ENCODE measurements at places on chromosomes 13 and 19. TPM values are rescaled to one million over a fixed set of nuclear protein-coding genes. Genes with fewer than 3 reads are reported as not detected.

ZNF225 gene
- total RNA-seq: 3.4 TPM

TRIM28 gene
- total RNA-seq: 177 TPM

MBD3L3 gene
- not detected for total RNA-seq

CD37 gene
- total RNA-seq: 18.8 TPM

RXFP2 gene
- not detected for total RNA-seq

ILF3 gene
- total RNA-seq: 237 TPM

WDR88 gene
- not detected for total RNA-seq

FPR1 gene
- 60.7 TPM for total RNA-seq

DNAAF3 gene
- total RNA-seq: 0.69 TPM

CGB2 gene
- not detected for total RNA-seq

NUMBL gene
- 48.0 TPM for total RNA-seq

ADGRE2 gene
- 19.7 TPM for total RNA-seq

BRME1 gene
- total RNA-seq: not detected

OR7C1 gene
- total RNA-seq: not detected

BBC3 gene
- total RNA-seq: 1.0 TPM

NCCRP1 gene
- not detected for total RNA-seq

NACC1 gene
- total RNA-seq: 24.3 TPM

FREM2 gene
- total RNA-seq: 1.9 TPM

ZNF579 gene
- total RNA-seq: 2.9 TPM

RFXAP gene
- 3.5 TPM for total RNA-seq

COX6B2 gene
- not detected for total RNA-seq

Data from omental fat pad (tissue), 4 donors.